ENCODE measurements at places on chromosomes 4 and X.
A peak's percentile ranks its signal among the peaks of the same experiment; 100 is the strongest.

DNA sequence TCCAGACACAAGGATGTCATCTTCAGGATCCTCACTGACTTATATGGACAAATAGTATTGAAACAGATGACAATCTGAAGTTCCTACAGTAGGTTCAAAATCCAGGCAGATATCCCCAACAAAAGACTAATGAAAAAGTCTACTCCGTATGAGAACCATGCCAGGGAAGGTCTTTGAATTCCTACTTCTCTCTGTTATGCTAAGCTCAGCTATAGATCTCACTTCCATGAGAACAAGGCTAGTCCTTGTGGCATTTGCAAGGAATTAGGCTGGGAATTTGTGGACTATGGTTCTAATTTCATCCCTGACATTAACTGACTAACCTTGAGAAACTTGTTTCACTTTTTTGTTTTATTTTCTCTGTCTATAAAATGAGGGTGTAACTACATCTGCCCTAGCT, 229.8 kb downstream of the IL1RAPL2 start:
- no peak for DNase-seq
- no peaks in the 10 kb centered on the region for H3K36me3 ChIP-seq
- H3K27me3 ChIP-seq = no peaks in the 10 kb centered on the region
- H3K27ac ChIP-seq = no peak overlapping the region
- no peaks in the 10 kb centered on the region for H3K4me1 ChIP-seq
- no peak overlapping the region for H3K4me3 ChIP-seq

- no peaks in the 10 kb centered on the region for H3K27me3 ChIP-seq
- no peak overlapping the region for H3K4me3 ChIP-seq
- no peaks in the 10 kb centered on the region for H3K4me1 ChIP-seq
Observed at GRCh38 chr4:71456841-71457240, 118.0 kb downstream of the SLC4A4 start.

DNA sequence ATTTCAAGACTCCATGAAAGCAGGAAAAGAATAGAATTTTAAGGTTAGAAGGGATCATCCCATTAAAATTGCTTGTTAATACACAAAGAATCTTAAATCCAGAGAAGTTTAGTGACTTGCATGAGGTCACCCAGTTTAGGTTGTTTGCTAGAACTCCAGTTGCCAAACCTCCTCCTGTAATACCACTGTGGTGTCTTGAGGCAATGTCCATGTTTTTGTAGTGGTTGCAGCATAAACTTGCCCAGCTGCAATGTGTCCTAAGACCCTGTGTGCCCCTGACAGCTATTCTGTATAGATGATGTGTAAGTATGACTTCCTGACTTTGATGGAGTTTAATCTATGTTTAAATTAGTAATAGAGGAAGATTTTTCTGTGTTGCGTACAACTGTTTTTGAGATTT, 6.3 kb downstream of the SFRP2 start:
- DNase-seq = no peak
- no peak overlapping the region for H3K4me3 ChIP-seq
- H3K4me1 ChIP-seq = no peaks in the 10 kb centered on the region
- H3K27me3 ChIP-seq = no peaks in the 10 kb centered on the region
- no peaks in the 10 kb centered on the region for H3K36me3 ChIP-seq

GRCh38 chr4:150145946-150146340, 67.7 kb downstream of the DCLK2 start:
- DNase-seq = no peak
- H3K4me1 ChIP-seq = peaks cover 24% of the 10 kb centered on the region
- H3K27ac ChIP-seq = no peak overlapping the region
- H3K36me3 ChIP-seq = no peaks in the 10 kb centered on the region
- no peak overlapping the region for H3K4me3 ChIP-seq

- no peak for DNase-seq
- H3K4me3 ChIP-seq = no peak overlapping the region
- H3K4me1 ChIP-seq = no peaks in the 10 kb centered on the region
- H3K36me3 ChIP-seq = no peaks in the 10 kb centered on the region
- no peaks in the 10 kb centered on the region for H3K27me3 ChIP-seq
- H3K27ac ChIP-seq = no peak overlapping the region
Observed at GRCh38 chrX:12137951-12138360, 317 bp upstream of the FRMPD4 start.

DNA sequence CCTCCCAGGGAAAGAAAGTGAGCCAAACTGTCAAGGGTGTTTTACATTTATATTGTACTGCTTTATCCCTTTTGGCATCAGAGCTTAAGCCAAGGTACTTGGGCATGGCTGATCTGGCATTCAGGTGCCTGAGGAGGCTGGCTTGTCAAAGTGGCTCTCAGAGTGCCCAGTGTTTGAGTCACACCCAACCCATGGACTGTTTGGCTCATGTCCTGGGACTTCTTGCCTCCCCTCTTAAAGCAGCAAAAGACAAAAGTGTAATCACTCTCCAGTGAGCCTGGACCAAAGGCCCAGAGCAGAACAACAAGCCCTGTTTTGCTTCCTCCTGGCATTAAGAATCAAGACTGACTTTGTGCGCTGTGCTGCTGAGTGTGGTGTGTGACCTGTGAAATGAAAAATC, 311.7 kb upstream of the TAPT1 start:
- H3K27me3 ChIP-seq = no peaks in the 10 kb centered on the region
- H3K4me1 ChIP-seq = no peaks in the 10 kb centered on the region
- no peak overlapping the region for H3K4me3 ChIP-seq

GRCh38 chr4:3708103-3708510, 58.1 kb upstream of the ADRA2C start:
- peak; percentile 79 for DNase-seq
- H3K36me3 ChIP-seq = no peaks in the 10 kb centered on the region
- peaks cover 65% of the 10 kb centered on the region for H3K4me1 ChIP-seq
- no peaks in the 10 kb centered on the region for H3K27me3 ChIP-seq

DNA sequence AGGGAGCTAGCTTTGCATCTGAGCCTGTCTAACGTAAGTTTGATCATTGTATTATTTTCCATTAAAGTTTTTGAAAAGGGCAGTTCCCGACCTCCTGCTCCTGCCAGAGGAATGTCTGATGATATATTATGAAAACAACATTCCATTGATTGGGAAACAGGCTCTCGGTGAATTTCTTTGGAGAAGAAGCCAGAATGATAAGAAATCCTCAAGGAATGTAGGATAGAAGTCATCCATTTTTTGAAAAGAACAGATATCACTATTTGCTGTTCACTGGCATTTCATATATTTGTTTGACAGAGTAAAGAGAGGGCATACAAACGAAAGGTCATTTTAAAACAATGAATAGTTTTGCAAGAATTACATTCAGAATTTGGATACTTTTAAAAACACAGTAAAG, 781.0 kb upstream of the HTR2C start:
- H3K36me3 ChIP-seq = no peaks in the 10 kb centered on the region
- no peak overlapping the region for H3K27ac ChIP-seq
- no peaks in the 10 kb centered on the region for H3K4me1 ChIP-seq

DNA sequence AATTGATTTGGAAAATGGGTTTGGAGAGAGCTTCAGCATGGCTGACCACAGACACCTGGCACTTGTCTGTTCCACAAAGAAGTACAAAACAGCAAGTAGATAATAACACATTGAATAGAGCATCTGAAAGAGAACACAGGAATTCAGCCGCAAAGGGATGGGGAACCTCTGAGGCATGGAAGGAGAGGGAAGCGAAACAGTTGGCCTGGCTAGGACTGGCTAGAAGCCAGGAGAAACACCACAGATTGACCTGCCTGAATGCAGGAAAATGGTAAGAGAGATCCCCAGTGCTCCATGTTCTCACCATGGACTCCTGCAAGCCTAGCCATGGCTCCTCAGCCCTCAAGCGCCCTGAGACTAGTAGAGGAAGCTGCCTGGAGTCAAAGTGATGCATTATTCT, 169.7 kb upstream of the SH3RF1 start:
- no peaks in the 10 kb centered on the region for H3K27me3 ChIP-seq
- H3K4me1 ChIP-seq = peaks cover 28% of the 10 kb centered on the region
- DNase-seq = no peak
- peaks cover 7% of the 10 kb centered on the region for H3K36me3 ChIP-seq

DNA sequence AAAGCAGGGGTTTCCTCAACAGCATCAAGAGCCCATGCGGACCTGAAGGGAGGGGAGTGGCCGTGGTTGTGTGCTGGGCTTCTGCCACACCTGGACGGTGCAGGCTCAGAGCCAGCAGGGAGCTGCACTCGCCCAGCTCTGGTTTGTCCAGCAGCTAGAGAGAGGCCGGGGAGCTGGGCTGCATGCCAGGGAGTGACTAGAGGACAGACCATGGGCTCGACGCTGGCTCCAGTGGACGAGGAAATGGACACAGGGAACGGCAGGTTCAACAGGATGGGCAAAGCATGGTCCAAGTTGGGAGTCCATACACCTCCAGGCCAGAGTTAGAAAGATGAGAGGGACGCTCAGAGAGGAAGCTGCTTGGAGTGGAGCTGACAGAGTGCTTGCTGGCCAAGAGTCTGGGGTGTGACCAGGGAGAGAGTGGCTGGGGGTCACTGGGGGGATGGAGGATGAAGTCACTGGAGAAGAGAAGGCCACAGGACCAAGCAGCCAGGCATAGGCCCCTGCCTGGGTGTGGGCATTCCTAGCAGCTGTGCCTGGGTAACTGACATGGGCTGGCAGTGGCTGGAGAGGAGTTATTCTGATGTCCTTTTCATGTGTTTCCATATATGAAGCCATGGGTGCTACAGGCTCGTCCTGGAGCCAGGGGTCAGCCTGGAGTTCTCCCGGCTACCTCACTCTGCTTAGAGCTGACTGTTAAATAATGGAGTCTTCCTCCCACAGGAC, 42.8 kb downstream of the HTT-AS start:
- no peak overlapping the region for H3K27ac ChIP-seq
- no peaks in the 10 kb centered on the region for H3K27me3 ChIP-seq
- no peak for DNase-seq
- no peak overlapping the region for H3K4me3 ChIP-seq

- H3K4me1 ChIP-seq = no peaks in the 10 kb centered on the region
- H3K27me3 ChIP-seq = no peaks in the 10 kb centered on the region
- no peak overlapping the region for H3K4me3 ChIP-seq
- H3K36me3 ChIP-seq = no peaks in the 10 kb centered on the region
Observed at GRCh38 chr4:138688408-138689085, 327.0 kb upstream of the NOCT start.

DNA sequence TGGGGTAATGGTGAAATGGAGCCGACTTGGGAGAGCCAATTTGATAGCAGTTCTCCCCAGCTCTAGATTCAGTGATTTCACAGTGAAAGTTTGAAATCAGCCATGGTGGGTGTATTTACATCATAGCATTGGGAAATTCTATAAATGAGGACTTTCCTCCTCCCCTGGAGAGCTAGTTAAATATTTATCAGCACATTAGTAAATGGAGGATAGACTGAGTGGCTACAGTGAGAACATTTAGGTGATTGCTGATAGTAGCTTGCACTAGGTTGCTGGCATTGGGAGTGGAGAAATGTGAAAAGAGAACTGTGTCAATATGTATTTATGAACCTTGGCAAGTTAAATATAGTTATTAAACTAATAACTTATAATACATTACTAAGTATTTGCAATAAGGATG, 347.3 kb downstream of the CCSER1 start:
- no peak overlapping the region for H3K27ac ChIP-seq
- H3K4me1 ChIP-seq = no peaks in the 10 kb centered on the region
- H3K36me3 ChIP-seq = no peaks in the 10 kb centered on the region
- no peaks in the 10 kb centered on the region for H3K27me3 ChIP-seq
- DNase-seq = no peak

DNA sequence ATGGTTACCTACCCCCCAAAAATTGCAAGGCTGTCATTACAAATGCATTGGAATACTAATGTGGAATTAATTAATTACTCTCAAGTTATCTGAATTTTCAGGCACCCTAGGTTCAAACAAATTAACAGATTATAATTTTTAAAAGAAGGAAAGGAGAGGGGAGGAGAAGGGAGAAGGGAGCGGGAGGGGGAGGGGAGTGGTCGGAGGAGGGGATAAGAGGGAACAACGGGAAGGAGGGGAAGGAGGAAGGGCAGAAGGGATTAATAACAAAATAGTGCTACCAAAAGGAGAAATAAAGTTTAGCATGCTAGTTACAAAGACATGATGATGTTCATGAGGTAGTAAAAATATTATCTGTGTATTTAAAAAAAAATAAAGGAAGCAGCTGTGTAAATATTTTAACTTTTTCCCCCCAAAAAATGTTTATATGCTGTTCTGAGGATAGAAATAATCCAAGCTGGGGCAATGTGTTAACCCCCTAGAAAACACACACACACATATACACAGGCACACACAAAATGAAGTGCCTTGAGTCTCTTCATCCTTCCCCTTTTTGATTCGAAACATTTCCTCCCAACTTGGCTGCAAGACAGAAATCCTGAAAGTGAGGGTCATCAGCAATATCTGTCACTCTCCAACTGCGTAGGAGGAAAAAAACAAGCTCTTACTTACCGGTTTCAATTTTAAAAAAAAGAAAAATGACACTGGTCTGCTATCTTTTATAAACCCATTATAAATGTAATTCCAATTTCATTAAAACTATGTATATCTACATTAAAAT, 58.8 kb downstream of the PPP3CA start:
- peaks cover 43% of the 10 kb centered on the region for H3K4me1 ChIP-seq
- no peak for DNase-seq
- H3K4me3 ChIP-seq = peak overlapping the region; percentile 9
- H3K27me3 ChIP-seq = no peaks in the 10 kb centered on the region

DNA sequence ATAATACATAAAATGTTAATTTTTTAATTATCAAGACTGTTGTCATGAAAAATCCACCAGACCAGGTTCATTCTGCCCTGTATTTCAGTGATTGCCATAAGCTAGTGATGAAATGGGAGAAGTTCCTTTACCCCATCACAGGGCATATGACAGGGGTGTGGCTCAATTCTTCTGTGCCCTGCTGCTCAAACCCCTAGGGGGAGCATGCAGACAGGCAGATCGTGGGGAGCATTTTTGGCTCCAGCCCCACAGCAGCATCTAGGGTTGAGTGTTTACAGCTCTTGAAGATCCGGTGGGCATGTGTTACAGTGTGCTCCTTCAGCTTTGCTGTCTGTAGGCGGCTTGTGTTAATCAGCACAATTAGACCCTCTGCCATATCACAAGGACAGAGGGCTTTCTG, 700.7 kb downstream of the PCDH18 start:
- no peaks in the 10 kb centered on the region for H3K27me3 ChIP-seq
- DNase-seq = no peak
- H3K27ac ChIP-seq = no peak overlapping the region
- no peaks in the 10 kb centered on the region for H3K4me1 ChIP-seq
- no peaks in the 10 kb centered on the region for H3K36me3 ChIP-seq

DNA sequence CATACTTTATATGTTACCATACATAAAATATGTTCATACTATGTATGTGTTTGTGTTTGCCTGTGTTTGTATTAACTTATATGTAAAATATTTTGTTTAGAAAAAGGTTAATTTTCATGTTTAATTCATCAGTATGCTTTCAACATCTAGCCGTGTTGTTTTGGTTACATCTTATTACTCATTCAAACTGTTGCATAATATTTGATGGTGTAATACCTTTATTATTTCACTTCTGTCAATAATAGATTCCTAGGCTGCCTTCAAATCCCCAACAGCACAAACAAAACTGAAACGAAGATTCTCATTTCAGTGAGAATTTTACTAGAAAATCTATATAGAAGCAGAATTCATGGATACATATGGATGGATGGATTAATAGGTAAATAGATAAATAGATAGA, 462.3 kb upstream of the ADGRL3 start:
- no peak for DNase-seq
- no peak overlapping the region for H3K27ac ChIP-seq
- no peak overlapping the region for H3K4me3 ChIP-seq
- no peaks in the 10 kb centered on the region for H3K27me3 ChIP-seq
- H3K4me1 ChIP-seq = peaks cover 11% of the 10 kb centered on the region
- H3K36me3 ChIP-seq = no peaks in the 10 kb centered on the region

GRCh38 chr4:32037399-32037798, 1317.2 kb downstream of the PCDH7 start:
- H3K27ac ChIP-seq = no peak overlapping the region
- H3K4me3 ChIP-seq = no peak overlapping the region

- H3K36me3 ChIP-seq = no peaks in the 10 kb centered on the region
- no peak for DNase-seq
- H3K4me1 ChIP-seq = no peaks in the 10 kb centered on the region
- H3K27me3 ChIP-seq = no peaks in the 10 kb centered on the region
- H3K27ac ChIP-seq = no peak overlapping the region
Observed at GRCh38 chr4:126790633-126791032, 842.1 kb upstream of the INTU start.
